ENCODE measurements at places on chromosomes 16 and 17. TPM values are rescaled to one million over a fixed set of nuclear protein-coding genes. Genes with fewer than 3 reads are reported as not detected.

SARM1 gene
- 6.5 TPM for total RNA-seq

ACOX1 gene
- 16.2 TPM for total RNA-seq

FBXW10 gene
- total RNA-seq, result 1.7 TPM

ST6GALNAC1 gene
- total RNA-seq, result 0.14 TPM

MFAP4 gene
- total RNA-seq, result not detected

PRR15L gene
- 0.54 TPM for total RNA-seq

CACNG1 gene
- total RNA-seq, result 0.25 TPM
